ENCODE measurements at places on chromosomes 1 and 21. TPM values are rescaled to one million over a fixed set of nuclear protein-coding genes. Genes with fewer than 3 reads are reported as not detected.

FYB2 gene
- total RNA-seq = not detected

- no peak for DNase-seq
Measured at GRCh38 chr1:243831463-243831862, 18.6 kb downstream of the AKT3 start.

GRCh38 chr1:11730429-11730891 is 5.5 kb upstream of the AGTRAP start:
- no peak for DNase-seq

GRCh38 chr1:226632922-226633351 is 84.4 kb downstream of the STUM start:
- no peak for DNase-seq

DNA sequence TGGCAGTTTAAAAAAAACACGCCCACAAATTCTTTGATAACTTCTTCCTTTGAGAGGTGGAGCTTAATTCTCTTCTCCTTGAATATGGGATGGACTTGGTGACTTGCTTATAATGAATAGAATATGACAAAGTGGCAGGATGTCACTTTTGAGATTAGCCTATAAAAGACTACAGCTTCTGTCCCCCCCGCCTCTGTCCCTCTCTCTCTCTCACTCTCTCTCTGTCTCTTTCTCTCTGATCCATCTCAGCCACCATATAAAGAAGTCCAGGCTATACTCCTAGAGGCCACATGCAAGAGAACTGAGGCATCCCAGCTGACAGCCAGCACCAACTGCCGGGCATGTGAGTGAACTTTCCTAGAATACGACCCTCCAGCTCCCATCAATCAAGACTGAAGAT is 7.7 kb upstream of the DMBX1 start:
- no peak for DNase-seq
